ENCODE measurements at places on chromosomes 16 and 17. TPM values are rescaled to one million over a fixed set of nuclear protein-coding genes. Genes with fewer than 3 reads are reported as not detected.

Gene TPSG1
- 1.2 TPM for total RNA-seq

GRCh38 chr17:70261170-70261569 is 91.8 kb downstream of the KCNJ2 start:
- H3K27ac ChIP-seq: no peak overlapping the region
- no peak for DNase-seq
- H3K4me1 ChIP-seq: no peaks in the 10 kb centered on the region
- no peaks in the 10 kb centered on the region for H3K27me3 ChIP-seq
- no peaks in the 10 kb centered on the region for H3K36me3 ChIP-seq

GRCh38 chr16:28189245-28189644 is 22.5 kb downstream of the XPO6 start:
- no peak overlapping the region for H3K4me3 ChIP-seq
- peaks cover 8% of the 10 kb centered on the region for H3K4me1 ChIP-seq
- no peaks in the 10 kb centered on the region for H3K36me3 ChIP-seq
- H3K27me3 ChIP-seq: no peaks in the 10 kb centered on the region
- no peak overlapping the region for H3K27ac ChIP-seq

DNA sequence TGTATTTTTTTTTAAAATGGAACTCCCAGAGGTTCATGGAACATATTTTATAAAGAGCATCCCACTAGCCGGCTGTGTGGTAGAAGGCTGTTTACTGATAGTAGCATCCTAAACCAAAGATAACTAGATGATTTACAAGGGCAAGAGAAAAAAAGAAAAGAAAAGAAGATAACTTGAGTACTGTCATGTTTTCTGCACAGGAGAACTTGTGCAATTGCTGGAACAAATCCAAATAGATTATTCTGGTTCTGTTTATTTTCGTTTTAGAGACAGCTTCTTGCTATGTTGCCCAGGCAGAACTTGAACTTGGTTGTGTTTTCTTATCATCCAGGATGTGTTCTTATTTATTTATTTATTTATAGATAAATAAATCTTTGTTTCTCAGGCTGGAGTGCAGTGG is 20.9 kb upstream of the PPM1D start:
- no peak for DNase-seq
- no peaks in the 10 kb centered on the region for H3K36me3 ChIP-seq

- H3K4me3 ChIP-seq: no peak overlapping the region
- H3K36me3 ChIP-seq: no peaks in the 10 kb centered on the region
- no peak overlapping the region for H3K27ac ChIP-seq
- DNase-seq: no peak
Measured at GRCh38 chr17:78472035-78472905, 93.8 kb downstream of the PGS1 start.

Gene CDH16
- total RNA-seq: 0.39 TPM

DNA sequence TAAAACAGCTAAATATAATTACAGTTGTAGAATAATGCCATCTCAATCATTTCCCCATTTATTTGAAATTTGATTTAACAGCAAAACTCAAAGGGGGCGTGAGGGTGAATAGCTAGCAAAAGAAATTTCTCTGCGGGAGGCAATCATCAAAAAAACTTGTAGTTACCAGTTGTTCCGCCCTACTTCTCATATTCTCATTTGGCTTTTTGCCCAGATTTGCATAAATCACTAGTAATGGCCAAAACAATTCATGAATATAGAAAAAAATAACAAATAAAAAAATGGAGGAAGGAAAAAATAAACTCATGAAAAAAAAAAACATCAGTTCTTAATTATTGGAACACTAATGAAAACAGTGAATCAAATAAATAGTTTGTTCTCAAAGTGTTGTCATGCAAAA is 722.6 kb upstream of the KIF2B start:
- H3K36me3 ChIP-seq: no peaks in the 10 kb centered on the region
- no peak for DNase-seq
- H3K27ac ChIP-seq: no peak overlapping the region
- no peaks in the 10 kb centered on the region for H3K27me3 ChIP-seq
- no peaks in the 10 kb centered on the region for H3K4me1 ChIP-seq

GRCh38 chr17:68089881-68090280 is 54.3 kb downstream of the KPNA2 start:
- no peaks in the 10 kb centered on the region for H3K27me3 ChIP-seq
- peak; percentile 66 for DNase-seq
- no peak overlapping the region for H3K4me3 ChIP-seq
- no peak overlapping the region for H3K27ac ChIP-seq
- no peaks in the 10 kb centered on the region for H3K36me3 ChIP-seq
- peaks cover 4% of the 10 kb centered on the region for H3K4me1 ChIP-seq

Gene TRPV2
- total RNA-seq: 7.1 TPM

DNA sequence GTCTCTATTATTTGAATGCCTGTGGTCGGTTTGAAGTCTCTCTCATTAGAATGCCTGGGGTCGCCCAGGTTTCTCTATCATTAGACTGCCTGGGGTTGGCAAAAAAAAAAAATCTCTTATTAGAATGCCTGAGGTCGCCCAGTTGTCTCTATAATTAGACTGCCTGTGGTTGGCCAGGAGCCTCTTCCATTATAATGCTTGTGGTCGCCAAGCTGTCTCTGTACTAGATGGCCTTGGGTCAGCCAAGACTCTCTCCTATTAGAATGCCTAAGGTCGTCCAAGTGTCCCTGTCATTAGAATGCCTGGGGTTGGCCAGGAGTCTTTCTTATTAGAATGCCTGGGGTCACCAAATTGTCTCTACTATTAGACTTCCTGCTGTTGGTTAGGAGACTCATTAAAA is 2228.4 kb downstream of the TP53TG3F start:
- no peaks in the 10 kb centered on the region for H3K36me3 ChIP-seq
- no peak overlapping the region for H3K27ac ChIP-seq
- no peaks in the 10 kb centered on the region for H3K27me3 ChIP-seq
- no peaks in the 10 kb centered on the region for H3K4me1 ChIP-seq
- no peak overlapping the region for H3K4me3 ChIP-seq

DNA sequence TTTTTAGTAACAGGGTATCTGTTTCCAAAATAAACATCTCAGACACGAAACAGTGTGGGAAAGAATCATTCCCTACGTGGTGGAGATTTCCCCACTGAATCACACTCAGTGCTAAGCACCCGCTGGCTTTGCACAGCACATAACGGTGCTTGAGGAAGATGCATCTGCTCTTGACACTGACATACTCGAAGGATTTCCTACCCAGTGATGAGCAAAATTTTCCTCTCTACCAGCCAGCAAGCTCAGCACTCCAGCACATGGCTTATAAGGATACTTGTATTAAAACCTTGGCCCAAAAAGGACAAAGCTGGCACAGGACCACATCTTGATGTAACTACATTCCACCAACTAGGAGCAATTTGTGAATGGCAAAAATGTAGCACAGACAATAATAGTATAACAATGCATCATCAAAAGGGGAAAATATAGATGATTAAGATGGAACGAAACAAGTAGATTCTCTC is 59.0 kb downstream of the ANKFY1 start:
- no peak overlapping the region for H3K4me3 ChIP-seq
- DNase-seq: peak; percentile 56
- H3K4me1 ChIP-seq: peaks cover 12% of the 10 kb centered on the region
- H3K36me3 ChIP-seq: no peaks in the 10 kb centered on the region
- no peak overlapping the region for H3K27ac ChIP-seq

DNA sequence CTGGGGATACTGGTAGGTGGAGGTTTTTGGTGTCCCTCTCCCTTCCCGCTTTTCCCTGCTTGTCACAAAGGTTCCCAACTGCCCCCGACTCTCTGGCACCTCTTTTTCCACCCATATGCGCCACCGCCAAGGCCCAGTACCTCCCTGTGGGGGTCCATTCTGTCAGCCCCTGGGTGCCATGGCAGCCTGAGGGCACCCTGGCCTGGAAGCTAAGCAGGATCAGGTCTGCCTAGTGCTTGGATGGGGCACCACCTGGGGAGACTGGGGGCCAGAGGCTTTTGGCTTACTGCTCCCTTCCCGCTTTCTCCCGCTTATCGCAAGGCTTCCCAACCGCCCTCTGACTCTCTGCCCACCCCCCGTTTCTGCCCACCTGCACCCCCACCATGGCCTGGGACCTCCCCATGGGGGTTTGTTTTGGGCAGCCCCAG is 2286.4 kb downstream of the TP53TG3F start:
- no peak overlapping the region for H3K4me3 ChIP-seq
- H3K4me1 ChIP-seq: no peaks in the 10 kb centered on the region
- no peaks in the 10 kb centered on the region for H3K27me3 ChIP-seq
- no peaks in the 10 kb centered on the region for H3K36me3 ChIP-seq
- no peak overlapping the region for H3K27ac ChIP-seq

DNA sequence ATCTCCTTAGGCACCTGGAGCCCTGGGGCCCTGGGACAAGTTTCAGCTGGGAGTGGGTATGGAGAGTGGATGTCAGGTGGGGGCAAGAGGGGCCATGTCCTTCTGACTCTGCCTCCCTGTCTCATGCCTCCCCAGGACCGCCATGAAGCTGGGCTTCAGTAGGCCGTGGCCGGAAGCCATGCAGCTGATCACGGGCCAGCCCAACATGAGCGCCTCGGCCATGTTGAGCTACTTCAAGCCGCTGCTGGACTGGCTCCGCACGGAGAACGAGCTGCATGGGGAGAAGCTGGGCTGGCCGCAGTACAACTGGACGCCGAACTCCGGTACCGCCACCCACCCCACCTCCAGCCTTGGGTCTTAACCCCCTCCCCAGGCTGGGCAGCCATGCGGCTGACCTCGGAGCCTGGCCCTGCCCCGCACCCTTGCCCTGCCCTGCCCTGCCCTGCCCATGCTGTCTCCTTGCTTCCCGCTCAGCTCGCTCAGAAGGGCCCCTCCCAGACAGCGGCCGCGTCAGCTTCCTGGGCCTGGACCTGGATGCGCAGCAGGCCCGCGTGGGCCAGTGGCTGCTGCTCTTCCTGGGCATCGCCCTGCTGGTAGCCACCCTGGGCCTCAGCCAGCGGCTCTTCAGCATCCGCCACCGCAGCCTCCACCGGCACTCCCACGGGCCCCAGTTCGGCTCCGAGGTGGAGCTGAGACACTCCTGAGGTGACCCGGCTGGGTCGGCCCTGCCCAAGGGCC is 20.0 kb downstream of the ACE start:
- H3K27me3 ChIP-seq: no peaks in the 10 kb centered on the region
- no peak overlapping the region for H3K4me3 ChIP-seq
- H3K4me1 ChIP-seq: no peaks in the 10 kb centered on the region

Gene TNK1
- total RNA-seq: 3.7 TPM

Gene INCA1
- total RNA-seq: 53.0 TPM

Gene KLHDC4
- total RNA-seq: 79.2 TPM

GRCh38 chr17:41986634-41987033 is 20.0 kb downstream of the CNP start:
- H3K4me1 ChIP-seq: no peaks in the 10 kb centered on the region
- no peak for DNase-seq
- no peak overlapping the region for H3K4me3 ChIP-seq
- H3K27ac ChIP-seq: no peak overlapping the region
